NCI-H1417 treated with DMSO at 0.1 percent for 48 hours (cell line): ENCODE measurements at places on chromosomes 13 and 19.

DNA sequence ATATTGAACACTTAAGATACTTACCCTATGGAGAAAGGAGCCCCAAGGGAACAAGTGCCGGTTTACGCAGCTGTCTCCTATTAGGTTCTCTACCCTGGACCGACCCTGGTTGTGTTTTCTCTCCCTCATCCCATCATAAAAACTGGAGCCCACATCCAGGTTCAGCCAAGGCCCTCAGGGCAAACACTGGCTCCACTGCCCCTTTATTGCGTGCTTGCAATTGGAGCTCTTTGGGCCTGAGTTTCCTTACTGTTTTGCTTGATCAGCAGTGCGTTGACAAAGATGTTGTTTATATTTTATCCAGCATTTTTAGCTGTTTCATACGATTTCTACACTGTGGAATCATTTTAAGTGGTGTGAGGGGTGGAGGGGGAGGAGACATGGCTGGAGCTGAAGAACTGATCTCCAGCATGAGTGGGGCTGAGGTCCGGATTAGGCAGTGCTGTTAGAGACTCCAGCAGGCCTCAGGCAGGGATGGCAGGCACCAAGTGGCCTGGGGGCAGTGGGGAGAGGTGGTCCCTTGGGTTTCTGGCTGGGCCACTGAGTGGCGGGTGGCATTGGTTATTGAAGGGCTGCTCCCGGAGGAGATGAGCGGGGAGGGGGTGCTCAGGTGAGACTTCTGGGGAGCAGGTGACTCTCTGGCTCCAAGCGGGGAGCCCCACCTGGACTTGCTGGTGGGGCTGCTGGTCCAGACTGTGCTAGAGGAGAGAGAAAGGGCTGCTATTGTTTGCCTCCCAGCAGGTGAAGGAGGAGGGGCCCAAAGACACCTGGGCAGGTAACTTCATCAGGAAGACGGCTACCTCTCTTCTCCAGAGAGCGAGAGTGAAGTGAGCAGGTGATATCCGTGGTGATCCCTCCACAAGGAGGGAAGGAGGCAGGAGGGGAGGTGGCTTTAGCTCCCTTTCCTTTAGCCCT, 62.4 kb upstream of the RNF113B start:
- DNase-seq, result peak; percentile 49

DNA sequence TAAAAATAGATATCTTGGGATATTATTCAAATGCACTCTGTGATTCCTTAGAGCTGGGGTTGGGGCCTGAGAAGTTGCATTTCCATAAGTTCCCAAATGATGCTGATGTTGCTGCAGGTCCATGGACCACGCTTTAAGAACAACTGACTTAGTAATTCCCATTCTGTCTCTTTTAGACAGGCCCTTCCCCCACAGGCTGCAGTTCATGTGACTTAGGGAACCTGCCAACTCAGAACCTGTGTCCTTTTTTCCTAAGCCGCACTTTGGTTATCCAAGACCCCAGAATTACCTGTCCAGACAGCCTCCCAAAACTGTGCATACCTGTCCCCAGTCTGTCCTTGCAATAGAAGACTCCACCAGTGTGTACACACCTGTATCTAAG, 1.7 kb upstream of the ITGBL1 start:
- DNase-seq, result no peak

DNA sequence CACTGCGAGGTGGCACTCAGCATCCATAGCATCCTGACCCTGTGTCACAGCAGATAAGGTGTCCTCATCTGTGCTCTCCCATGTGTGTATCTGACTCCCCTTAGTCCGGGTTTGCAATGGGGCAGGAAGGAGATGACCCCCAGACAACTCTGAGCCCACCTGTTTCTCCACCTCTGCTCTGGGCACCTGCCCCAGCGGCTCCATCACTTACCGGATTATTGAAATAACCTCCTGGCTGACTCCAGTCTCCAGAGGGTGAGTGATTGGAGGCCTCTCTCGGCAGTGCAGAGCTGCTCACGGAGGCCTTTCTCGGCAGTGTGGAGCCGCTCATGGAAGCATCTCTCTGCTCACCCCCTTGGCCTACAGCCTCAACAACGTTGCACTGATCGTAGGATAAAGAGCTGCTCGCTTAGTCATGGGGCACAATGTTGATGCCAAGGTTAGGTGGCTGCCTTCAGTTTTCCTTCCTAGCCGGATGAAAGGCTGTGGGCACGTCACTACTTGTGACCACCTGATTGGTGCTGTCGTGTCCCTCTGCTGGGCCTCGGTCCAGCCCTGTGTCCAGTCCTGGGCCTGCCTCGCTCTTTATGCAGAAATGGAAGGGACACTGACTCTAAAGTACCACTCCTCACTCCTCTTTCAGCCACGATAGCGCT, 67.6 kb downstream of the TEX29 start:
- DNase-seq, result no peak

DNA sequence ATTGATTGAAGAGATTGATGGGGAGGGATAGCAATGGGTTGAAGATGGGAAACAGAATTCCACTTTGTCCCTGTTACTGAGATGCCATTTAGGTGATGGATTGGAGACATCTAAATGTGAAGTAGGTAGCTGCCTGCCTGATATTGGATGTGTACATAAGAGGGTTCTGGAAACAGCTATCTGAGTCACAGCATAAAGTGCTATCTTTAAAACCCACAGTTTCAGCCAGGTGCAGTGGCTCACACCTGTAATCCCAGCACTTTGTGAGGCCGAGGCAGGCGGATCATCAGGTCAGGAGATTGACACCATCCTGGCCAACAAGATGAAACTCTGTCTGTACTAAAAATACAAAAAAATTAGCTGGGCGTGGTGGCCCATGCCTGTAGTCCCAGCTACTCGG, 72.6 kb downstream of the DNAJC3 start:
- DNase-seq, result no peak

- DNase-seq, result no peak
Observed at GRCh38 chr13:71672512-71672911, 194.5 kb downstream of the DACH1 start.

- DNase-seq, result no peak
Observed at GRCh38 chr13:46475541-46475991, 77.4 kb upstream of the LRCH1 start.

DNA sequence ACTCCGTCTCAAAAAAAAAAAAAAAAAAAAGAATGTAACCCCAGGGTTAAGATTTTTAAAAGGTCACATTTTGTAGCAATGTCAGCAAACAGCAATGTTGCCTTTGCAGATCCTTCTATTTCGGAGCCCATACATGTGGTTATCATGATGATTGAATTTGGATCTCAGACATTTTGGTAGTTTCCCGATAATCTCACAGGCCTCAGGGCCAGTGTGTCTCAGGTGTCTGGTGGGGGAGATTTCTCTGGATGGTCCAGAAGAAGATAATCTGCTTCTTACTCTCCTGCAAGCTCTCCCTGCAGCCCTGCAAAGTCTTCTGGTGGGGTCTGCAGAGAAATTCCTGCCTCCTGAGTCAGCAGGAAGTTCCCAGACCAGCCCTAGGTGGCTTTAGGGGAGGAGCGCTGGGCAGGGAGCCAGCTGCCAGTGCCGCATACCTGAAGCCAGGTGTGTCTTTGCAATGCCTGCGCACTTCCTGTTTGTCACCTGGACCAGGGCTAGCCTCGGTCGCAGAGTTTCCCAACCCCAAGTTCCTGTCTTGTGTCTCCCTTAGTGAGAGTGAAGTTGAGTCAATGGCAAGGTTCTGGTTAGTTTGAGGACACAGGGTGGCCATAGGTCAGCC, 1.4 kb downstream of the SH2D3A start:
- DNase-seq, result no peak

- DNase-seq, result no peak
Observed at GRCh38 chr19:33700408-33701013, 78.8 kb downstream of the CHST8 start.

DNA sequence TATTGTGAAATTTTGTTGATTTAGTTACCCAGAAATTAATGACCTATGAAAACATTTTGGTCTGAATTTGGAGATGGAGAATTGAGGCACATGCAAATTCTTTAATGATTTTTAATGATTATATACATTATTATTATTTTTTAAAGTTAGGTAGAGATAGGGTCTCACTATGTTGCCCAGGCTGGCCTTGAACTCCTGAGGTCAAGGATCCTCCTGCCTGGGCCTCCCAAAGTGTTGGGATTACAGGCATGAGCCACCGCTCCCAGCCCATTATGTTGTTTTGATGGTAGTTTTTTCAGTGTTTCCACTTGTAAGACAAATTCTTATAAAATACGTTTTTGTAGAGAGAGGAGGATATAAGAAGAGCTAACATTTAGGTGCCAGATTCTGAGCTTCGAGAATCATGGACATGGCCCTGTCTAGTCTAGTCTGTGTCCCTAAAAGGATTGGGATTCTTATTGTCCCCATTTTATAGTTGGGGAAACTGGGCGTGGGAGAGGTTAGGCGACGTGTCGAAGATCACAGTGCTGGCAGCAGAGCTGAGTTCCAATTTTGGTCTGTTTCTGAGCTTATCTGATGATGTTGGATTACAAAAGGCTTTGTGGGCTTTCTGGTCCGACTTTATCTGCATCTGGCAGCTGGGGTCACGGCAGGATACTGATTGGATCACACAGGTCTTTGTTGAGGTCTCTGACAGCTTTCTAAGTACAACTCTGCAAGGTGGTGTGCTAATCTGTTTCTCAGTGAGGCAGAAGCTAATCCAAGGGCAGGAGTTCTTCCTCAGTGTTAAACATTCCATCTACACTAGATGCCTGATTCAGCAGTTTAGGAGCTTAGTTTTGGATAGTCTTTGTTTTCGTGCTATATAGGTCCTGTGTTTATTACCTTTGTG, 7.5 kb upstream of the WDR88 start:
- no peak for DNase-seq

DNA sequence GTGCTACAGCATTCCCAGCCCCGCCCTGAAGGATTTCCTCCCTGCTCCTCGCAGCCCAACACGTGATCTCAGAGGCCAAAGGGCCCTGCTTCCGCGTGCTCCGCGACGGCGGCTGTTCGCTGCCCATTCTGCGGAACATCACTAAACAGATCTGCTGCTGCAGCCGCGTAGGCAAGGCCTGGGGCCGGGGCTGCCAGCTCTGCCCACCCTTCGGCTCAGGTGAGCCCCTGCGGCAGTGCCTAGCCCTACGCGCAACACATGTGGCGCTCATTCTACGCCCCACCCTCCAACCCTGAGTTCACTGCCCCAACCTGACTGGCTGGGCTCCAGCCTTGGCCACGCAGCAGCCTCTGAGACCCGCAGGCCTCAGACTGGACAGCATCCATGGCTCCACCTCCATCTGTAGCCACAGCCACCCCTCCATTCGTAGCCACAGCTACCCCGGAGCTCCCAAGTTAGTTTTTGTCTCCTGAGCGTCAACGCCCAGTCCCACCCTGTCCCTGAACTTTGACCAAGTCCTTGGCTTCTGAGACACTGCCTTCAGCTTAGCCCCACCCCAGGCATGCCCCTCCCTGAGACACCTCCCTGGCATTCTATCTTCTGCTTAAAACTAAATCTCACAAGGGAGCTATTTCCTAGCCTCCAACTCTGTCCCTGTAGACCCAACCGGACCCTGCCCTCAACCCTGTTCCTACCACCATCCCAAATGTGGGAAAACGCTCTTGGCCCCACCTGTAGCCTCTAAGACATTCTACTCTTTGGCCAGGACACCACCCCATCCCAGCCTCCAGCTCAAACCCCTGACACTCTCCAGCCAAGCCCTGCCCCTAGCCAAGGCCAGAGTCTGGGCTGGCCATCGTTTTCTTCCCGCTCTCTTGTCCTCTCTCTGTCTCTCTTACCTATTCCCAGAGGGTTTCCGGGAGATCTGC, 6.4 kb downstream of the LTBP4 start:
- DNase-seq, result no peak

GRCh38 chr13:34086281-34086680, 268.3 kb downstream of the RFC3 start:
- no peak for DNase-seq

DNA sequence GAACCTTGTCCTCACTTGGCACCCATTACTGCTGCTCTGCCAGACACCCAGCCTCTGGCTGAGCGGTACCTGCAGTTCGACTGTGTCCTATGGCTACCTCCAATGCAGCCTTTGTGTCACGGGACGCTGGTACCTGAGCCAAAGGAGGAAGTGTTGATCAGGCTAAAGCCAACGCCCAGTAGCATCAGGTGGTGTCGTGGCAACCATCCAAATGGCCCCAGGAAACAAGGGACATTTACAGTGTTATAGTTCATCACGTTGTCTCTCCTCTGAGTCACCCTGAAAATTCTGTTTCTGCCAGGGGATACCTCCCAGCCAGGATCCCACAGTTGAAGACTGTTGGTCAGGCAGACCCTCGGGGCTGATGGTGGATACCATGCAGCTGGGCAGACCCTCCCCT, 10.1 kb downstream of the RHPN2 start:
- DNase-seq, result no peak

GRCh38 chr13:63249411-63250187, 1834.0 kb upstream of the PCDH20 start:
- DNase-seq, result no peak

GRCh38 chr13:21361706-21362105, 97.4 kb downstream of the ZDHHC20 start:
- no peak for DNase-seq

DNA sequence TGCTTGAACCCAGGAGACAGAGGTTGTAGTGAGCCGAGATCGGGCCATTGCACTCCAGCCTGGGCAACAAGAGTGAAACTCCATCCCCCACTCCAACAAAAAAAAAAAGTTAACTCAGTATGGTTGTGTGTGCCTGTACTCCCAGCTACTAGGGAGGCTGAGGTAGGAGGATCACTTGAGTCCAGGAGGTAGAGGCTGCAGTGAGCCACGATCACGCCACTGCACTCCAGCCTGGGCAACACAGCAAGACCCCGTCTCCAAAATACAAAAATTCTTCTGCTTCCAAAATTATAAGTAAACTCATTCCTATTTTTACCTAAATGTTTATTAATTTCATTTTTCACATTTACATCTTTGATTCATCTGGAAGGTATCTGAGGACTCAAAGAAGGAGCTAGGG, 14.4 kb downstream of the PNMA8A start:
- DNase-seq, result no peak

DNA sequence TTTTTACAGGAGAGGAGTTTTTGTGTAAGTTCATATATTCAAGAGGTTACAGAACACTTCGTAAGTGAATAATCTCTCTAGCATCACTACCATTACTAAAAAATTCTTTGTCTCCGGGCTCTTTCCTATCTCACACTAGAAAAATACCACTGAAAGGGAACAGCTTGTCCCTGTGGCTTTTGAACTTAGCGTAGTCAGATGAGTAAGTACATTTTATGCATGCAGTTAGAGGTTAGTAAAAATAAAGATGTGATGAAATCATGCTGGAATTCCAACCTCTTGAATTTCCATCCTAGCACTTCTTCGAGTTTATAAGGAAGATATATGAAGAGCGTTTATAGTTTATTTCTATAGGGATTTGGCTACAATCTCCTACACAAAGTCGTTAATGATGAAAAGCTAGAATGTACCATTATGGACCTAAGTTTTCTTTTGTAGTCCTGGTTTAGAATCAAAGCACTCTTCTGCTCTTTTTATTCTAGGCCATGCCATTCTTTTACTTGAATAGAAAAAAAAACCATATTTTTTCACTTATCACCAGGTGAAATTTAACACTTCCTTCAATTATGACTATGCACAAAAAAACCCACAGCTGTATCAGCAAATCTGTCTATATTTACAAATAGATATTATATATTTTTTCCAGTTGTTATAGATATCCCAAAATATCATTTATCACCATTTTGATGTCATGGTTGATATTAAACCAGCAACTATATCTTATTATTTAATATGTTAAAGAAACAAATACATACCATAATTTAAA, 139.9 kb upstream of the PCDH9 start:
- no peak for DNase-seq
